ENCODE measurements at places on chromosomes 1 and 21.

DNA sequence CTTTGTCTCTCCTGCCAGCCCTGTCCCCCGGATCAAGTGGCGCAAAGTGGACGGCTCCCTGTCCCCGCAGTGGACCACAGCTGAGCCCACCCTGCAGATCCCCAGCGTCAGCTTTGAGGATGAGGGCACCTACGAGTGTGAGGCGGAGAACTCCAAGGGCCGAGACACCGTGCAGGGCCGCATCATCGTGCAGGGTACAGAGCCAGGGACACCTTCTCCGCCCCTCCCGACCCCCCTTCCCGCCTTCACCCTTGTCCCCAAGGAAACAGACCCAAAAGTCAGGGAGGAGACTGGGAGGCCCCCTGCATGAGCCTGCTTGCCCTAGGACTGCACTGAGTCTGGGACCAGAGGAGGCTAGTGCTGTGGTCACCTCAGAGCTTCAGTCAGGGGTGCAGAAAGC is 18.2 kb downstream of the CNTN2 start:
- DNase-seq = no peak

- no peak for DNase-seq
Measured at GRCh38 chr1:109185357-109185756, 28.4 kb upstream of the SARS1 start.

GRCh38 chr1:166140251-166140650 is 26.6 kb downstream of the FAM78B start:
- no peak for DNase-seq

GRCh38 chr1:204146965-204147364 is 4.9 kb downstream of the ETNK2 start:
- DNase-seq = no peak

DNA sequence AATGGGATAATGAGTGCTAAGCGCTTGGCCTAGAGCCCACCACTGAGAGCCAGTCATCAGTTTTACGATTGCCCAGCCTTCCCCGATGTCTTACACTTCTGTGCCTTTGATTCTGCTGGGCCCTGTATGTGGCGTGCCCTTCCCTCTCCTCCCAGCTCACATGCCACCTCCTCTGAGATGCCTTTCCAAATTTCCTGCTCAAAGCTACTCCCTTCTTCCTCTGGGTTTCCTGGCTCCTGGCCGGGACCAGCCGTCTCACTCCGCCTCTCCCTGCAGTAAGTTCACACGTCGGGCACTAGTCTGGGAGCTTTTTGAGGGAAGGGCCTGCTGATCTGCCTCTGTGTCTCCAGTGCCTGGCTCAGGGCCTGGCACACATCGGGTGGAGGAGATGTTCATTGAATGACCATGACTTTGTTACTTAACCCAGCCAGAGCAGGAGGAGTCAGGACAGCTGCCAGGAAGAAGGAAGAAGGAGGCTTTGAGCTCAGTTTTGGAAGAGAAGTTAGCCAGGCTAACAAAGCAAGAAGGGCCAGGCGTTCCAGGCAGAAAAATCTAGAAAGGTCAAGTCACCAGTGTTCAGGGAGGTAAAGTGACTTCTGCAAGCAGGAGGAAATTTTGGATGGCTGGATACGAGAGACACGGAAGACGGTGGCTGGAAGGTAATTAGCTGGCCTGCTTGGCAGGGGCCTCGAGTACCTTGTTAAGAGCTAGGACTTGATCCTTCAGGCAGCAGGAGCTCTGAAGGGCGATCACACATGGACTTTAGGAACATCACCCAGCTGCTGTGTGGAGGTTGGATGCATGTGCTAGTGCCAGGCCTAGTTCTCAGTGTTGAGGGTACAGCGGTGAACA is 63.6 kb downstream of the EPHB2 start:
- DNase-seq = no peak

DNA sequence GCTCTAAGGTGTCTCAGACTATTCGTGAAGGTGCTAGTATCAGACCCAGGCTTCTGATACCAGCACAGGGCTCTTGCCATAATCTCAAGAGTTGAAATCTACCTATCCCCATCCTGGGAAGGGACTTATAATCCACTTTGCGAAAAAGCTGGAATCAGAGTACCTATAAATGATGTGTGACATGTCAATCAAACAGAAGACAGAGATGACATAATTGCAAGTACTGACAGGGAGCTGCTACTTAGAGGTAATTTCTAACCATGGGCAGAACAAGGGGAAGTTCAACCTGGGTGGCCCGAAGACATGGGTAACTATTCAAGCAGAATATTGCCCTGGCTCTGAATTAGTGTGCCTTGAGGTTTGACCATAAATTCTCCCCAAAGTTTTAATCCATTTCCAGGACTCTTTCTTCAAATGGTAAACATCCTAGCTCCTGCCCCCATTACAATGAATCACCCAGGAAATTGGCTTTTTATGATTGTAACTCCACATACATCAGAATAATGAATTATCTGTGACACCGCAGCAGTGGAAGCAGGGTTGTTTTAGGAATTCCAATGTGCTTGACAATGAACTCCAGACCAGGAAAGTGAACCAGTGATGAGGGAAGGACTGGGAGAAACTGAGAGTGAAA is 37.2 kb downstream of the KANK4 start:
- DNase-seq = no peak

GRCh38 chr1:198300451-198300850 is 143.7 kb downstream of the NEK7 start:
- no peak for DNase-seq

DNA sequence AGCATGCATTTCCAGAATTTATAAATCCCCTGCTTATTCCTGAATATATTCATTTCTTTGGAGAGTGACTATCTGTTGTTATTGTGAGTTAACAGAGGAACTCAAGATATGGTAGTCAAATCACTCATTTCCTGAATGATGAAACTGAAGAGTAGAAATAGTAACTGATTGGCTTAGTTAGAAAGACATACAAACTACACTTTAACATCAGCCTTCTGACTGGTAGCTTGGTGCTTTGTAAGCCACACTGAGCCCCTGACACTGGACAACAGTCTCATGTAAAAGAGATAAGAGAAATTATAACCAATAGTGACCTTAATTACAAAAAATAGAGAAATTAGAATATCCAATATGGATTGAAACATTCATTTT is 4.8 kb downstream of the GBP7 start:
- DNase-seq = no peak

DNA sequence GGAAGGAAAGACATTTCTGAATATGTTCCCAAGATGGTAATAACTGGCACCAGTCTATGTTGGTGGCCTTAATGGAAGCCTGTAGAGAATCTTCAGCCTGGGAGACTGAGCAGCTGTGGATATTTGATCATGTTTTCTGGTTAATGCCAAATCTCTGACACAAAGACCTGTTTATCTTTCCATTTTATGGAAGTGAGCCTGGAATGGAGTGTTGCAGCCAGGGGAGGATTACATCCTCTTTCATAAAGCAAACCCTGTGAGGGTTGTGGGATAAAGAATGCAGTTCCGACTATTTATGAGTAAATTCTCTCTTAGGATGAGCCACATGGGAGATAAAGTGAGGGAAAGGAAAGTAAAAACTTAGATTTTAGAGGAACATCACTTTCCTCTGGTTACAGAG is 144.1 kb downstream of the PCP4 start:
- no peak for DNase-seq

GRCh38 chr1:203289281-203289981 is 15.9 kb upstream of the BTG2 start:
- no peak for DNase-seq
